ENCODE measurements at places on chromosomes 13 and 19. TPM values are rescaled to one million over a fixed set of nuclear protein-coding genes. Genes with fewer than 3 reads are reported as not detected.

DNA sequence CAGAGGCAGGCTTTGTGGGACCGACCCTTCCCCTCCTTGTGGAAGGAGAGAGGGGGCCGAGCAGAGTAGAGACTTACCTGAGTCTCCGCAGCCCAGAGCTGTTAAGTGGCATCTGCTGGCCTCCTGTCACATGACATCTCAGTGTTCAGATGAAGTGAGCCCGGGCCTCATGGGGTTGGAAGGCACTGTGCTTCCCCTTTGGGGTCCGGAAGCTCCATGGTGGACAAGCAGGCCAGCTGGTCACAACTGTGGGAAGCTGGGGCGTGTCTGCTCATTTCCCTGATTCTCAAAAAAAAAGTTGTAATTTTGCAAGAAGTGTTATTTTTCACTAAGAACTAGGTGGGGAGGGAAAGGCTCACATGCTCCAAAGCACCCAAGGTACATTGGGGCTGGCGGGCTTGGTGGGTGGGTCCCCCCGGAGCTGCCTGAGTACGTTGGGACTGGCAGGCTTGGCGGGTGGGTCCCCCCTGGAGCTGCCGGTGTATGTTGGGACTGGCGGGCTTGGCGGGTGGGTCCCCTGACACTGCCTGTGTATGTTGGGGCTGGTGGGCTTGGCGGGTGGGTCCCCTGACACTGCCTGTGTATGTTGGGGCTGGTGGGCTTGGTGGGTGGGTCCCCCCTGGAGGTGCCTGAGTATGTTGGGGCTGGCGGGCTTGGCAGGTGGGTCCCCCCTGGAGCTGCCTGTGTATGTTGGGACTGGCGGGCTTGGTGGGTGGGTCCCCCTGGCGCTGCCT, 18.2 kb upstream of the DCUN1D2 start:
- DNase-seq = no peak

COQ8B gene
- total RNA-seq = 37.4 TPM

GCDH gene
- 33.4 TPM for total RNA-seq

DNA sequence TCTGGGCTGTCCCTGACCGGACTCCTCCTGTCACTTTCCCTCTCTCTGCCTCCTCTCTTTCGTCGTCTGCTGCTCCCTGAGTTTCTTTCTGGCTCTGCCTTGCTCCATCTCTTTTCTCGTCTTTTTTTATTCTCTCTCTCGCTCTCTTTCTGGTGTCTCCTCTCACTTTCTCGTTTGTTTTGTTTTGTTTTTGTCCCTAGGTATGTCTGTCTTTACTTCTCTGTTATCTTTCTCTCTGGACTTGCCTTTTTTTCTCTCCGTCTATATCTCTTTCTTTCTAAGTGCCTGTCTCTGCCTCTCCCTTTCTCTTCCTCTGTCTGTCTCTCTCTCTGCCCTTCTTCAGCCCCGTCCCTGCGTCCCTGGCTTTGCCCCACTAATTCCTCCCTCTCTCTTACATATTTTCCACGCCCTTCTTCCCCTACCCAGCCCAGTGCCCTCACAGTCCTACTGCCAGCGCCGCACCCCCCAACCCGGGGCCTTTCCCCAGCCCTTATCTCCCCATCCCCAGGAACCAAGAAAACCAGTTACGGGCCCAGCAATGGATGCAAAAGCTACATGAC, 48.1 kb upstream of the SHKBP1 start:
- DNase-seq = no peak

DNA sequence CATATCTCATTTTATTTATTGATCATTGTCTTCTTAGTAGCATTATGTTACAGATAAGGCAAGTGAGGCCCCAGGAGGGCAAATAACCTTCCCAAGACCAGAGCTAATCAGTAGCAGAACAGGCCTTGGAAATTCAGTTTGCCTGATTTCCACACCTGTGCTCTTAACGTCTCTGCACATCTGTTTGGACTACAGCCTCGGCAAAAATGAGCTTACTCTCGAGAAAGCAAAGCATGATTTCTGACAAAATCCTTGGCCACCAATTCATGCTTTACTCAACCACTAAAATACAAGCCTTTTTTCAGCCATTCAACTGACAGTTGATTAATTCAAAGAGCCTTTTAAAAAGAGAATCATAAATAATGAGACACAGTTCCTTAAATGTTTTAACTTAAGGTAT, 309.3 kb upstream of the HTR2A start:
- DNase-seq = no peak

GRCh38 chr13:24360106-24360505, 50.7 kb downstream of the C1QTNF9 start:
- DNase-seq = no peak

- no peak for DNase-seq
These were observed 221.7 kb upstream of the GPC6 start for GRCh38 chr13:93004919-93005318.

DNA sequence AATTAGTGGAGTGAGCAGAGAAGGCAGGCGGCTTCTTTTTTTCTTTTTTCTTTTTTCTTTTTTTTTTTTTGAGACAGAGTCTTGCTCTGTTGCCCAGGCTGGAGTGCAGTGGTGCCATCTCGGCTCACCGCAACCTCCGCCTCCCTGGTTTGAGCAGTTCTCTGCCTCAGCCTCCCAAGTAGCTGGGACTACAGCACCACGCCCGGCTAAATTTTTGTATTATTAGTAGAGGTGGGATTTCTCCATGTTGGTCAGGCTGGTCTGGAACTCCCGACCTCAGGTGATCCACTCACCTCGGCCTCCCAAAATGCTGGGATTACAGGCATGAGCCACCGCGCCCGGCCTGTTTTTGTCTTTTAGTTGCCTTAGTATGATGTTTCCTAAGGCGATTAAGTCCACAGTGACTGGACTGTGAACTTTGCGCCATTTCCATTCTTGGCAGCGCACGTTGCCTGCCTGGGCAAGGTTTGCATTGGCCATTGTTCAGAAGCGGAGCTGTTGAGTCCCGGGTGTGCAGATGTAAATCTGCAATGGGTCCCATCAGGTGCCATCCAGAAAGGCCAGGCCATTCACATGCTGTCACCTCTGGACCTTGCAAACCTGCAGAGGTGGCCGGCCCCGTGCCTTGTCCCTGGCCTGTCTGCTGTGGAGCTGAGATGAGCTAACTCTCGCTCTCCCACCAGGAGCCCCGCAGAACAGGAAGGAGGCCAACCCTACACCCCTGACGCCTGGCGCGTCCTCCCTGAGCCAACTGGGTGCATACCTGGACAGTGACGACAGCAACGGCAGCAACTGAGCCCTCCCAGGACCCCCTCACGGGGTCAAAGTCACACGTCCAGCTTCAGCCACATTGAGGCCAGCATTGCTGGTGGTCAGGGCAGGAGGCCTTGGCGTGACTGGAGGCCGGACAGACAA, 10.9 kb upstream of the SHD start:
- no peak for DNase-seq

KANK3 gene
- total RNA-seq = 20.5 TPM

DNA sequence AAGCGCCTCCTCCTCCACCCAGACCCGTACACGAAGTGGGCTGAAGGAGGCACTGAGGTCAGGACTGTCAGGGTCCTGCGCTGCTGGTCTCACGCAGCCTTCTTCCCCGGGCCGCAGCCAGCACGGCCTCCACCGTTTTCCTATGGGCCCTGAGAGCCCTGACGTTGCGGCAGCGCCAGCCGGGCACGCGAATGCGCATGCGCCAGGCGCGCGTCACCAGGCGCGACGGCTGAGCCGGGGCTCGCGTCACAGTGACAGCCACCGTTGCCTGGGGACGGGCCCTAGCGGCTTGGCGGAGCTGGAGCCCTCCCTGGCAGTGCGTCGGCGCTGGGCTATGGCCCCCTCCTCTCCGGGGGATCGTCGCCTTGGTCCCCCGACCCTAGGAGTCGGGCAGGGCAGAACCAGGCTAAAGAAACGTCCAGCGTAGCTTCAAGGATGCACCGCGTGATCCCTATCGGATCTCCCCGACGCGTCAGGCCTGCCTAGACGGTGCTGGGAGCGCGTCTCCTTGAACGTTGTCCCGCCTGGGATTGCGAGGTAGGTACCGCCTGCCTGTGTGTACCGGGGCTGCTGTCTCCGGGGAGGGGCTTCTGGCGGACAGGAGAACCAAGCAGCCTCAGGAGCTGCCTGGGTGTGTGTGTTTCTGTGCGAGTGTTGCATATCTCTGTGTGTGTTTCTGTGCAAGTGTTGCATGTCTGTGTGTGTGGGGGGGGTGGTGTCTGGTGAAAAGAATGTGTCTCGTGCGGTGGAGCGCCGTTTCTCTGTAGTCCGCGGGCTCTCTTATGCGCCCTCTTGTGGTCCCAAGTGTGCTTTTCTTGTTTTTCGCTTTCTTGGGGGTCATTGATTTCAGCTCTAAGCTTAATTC, 43.2 kb downstream of the ZNF571 start:
- DNase-seq = no peak

DNA sequence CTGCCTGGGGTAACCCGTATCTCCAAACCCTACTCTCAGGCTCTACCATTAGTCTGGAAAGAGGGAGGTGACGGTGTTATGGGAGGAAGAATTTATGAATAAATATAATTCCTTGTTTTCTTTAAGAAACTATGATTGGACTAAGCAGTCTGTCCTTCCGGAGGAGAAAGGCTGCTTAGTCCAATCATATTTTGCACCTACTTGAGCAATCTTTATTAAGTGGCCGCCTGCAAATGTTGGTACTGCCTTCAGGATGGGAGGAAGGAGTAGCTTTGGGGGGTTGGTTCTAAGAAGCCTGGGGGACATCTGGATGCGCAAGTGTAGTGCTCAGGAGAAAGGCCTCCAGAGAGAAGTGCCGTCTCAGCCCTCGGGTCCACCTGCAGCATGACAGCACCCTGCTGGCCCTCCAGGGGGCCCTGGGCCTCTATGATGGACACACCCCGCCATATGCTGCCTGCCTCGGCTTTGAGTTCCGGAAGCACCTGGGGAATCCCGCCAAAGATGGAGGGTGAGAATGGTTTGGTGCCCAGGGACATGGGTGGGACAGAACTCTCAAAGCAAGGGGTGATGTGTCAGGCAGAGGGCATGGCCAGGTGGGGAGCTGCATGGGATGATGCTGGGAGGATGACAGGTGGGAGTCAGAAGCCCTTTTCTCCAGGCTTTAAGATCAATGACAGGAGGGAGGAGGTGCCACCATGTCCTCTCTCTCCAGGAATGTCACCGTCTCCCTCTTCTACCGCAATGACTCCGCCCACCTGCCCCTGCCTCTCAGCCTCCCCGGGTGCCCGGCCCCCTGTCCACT, 4.1 kb downstream of the ACP4 start:
- no peak for DNase-seq

DNA sequence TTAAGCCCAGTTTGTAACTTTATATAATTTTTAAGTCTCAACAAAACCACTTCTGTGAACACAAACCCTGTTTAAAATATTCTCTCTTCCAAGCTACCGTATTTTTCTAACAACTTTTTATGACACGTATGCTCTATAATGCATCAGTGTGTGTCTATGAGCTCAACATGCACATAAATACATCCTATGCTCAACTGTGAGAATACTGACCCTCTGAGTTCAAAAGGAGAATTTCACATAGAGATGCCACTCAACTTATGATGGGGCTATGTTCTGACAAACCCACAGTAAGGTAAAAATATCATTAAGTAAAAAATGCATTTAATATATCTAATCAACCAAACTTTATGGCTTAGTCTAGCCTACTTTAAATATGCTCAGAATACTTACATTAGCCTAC, 1139.7 kb upstream of the SPRY2 start:
- DNase-seq = no peak

DNA sequence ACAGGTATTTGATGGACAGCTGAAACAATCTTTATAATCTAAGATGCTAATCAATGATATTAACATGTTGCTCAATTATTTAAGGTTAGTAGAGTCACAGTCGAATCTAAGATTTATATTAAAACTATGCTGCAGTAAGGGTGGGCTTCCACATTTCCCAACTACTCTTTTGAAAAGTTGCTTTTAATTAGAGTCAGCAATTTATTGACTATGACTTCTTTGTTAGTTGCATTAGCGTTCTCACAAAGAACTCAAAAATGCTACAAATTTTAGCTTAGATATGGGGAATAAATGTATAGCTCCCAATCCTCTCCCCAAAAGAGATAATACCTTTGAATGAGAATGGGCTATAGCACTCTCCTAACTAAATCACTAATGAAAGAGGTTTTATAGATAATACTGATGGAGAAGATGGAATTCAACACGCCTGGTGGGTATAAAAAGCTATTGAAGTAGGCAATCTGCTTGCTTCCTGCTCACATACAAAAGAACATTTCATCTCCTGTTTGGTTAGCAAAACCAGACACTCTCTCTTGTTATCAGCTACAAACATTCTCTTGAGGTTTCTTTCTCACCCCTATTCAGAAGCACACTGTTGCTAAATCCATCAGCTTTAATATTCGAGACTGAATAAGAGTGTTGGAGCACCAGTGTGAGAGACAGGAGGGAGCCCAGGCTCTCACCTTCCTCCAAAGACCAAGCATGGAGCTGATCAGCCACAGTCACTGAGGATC, 2.4 kb upstream of the FLT1 start:
- no peak for DNase-seq

CERS1 gene
- 0.30 TPM for total RNA-seq

Data from Right ventricle myocardium inferior (tissue), 1 donor.